Aorta (tissue), 5 donors: ENCODE measurements at places on chromosomes 5 and 9. TPM values are rescaled to one million over a fixed set of nuclear protein-coding genes. Genes with fewer than 3 reads are reported as not detected.

Gene MARCHF11
- not detected for total RNA-seq

Gene FGFR4
- 0.57 TPM for total RNA-seq

Gene SLC6A3
- total RNA-seq = 0.30 TPM

Gene REEP5
- 74.4 TPM for total RNA-seq

Gene ACOT12
- total RNA-seq = 0.45 TPM

Gene SLC25A48
- total RNA-seq = 0.42 TPM

Gene F2R
- 17.8 TPM for total RNA-seq

Gene ZNF483
- total RNA-seq = 21.8 TPM

Gene CACNA1B
- total RNA-seq = 0.03 TPM

Gene SV2C
- not detected for total RNA-seq

Gene LIFR
- 67.6 TPM for total RNA-seq

Gene PCDHB11
- 8.1 TPM for total RNA-seq

Gene CFAP77
- total RNA-seq = not detected
